T-helper 2 cell treated with Interferon-gamma antibody and Interleukin-4, amounts not matched to agents 5 μg/mL and 100 μg/mL, for 36 hours (primary cell): ENCODE measurements at places on chromosomes 7 and 10.

DNA sequence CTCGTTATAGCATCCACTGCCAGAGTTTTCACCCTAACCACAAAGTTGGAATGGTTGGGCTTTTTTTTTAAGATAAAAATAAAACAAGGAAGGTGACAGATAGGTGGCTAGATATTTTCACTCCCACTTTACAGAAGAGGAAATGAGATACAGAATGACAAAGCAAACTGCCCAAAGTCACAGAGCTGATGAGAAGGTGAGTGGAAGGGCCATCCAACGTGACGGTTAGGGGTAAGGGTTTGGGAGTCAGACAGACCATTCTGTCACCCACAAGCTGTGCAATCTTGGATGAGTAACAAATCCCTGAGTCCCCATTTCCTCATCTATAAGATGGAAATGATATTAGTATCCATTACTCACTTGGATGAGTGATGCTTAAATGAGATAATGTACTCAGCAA lies 106.9 kb upstream of the PDLIM1 start:
- DNase-seq, result no peak

DNA sequence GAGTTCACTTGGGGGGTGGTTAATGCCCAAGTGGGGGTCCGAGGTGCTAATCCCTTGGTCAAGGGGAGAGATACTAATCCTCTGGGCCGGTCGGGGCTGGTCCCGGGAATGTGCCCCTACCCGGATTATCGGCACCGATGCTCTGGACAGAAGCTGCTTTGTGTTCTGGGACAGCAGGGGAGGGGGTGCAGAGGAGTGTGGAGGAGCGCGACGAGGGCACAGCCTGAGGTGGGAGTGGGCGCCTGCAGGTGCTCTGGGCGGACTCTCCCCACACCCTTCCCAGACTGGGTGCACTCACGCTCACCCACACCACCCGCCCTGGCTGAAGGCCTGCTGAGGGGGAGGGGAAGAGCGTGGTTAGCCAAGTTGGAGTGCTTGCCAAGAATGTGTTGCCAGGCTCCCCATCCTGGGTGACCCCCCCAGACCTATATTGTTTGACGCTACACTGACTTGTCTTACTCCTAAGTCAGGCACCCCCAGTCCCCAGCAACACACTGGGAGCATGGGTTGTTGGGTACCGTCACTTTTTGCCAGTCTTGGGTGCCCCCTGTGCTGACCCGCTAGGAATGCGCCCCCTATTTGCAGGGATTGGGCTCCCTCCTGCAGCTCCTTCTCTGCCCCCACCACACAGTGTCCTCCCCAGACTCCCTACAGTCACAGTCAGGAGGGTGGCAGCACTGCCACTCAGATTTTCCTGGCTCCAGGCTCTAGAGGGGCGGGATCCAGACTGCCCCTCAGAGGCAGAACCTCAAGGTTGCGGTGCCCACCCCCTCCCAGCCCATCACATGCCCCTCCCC lies 1.2 kb downstream of the SLC4A2 start:
- no peak for DNase-seq

GRCh38 chr10:27745732-27746396 lies at the start of gene MKX:
TSS of gene MKX (minus strand) at chr10:27745819. CDS start at chr10:27743415, 2,404 bp downstream.
- no peak for DNase-seq

DNA sequence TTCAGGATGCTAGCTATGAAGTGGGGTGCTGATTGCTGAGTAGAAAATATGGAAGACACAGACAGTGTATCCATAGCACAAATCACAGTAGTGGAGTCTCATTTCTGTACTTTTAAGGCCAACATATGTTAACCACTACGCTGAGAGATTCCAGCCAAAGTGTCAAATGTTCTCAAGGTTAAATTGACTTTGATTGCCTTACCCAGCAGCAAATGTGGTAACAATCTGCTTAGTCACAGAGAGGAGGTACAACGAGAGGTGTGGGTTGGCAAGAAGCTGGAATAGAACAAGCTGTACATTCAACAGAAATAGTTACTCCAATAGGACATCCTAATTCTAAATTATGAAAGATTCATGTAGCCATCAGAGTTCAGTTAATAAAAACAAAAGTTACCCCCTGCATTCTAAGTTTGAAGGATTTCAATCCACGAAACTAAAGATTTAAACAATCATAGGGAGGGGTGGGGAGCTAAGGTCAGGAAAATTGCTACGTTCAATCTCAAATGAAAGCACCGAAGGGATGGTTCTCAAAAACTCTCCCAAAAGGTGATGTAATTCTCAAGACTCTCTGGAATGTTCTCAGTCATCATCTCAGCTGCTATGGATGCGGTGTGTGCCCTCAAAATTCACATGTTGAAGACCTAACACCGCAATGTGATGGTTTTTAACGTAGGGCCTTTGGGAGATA lies 137.0 kb downstream of the ETV1 start:
- no peak for DNase-seq

GRCh38 chr10:131866673-131867072 lies 34.1 kb upstream of the PPP2R2D start:
- DNase-seq, result no peak

DNA sequence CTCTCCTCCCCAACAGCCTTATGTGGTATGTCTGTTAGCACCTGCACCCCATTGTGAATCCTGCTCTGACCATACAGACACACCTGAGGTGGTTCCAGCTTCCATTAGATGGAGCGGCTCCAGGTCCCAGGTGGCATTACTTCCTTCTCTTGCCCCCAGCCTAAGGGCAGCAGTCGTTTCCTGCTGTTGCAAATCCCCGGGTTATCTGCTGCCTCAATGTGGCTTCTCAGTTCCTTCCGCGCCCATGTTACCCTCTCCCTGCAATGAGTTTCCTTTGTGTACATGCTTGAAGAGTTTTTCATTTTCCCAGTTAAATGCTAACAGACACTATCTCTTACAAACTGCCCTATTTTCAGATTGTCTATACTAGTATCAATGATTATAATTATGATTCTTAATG lies 62.8 kb upstream of the PRKCQ start:
- no peak for DNase-seq

DNA sequence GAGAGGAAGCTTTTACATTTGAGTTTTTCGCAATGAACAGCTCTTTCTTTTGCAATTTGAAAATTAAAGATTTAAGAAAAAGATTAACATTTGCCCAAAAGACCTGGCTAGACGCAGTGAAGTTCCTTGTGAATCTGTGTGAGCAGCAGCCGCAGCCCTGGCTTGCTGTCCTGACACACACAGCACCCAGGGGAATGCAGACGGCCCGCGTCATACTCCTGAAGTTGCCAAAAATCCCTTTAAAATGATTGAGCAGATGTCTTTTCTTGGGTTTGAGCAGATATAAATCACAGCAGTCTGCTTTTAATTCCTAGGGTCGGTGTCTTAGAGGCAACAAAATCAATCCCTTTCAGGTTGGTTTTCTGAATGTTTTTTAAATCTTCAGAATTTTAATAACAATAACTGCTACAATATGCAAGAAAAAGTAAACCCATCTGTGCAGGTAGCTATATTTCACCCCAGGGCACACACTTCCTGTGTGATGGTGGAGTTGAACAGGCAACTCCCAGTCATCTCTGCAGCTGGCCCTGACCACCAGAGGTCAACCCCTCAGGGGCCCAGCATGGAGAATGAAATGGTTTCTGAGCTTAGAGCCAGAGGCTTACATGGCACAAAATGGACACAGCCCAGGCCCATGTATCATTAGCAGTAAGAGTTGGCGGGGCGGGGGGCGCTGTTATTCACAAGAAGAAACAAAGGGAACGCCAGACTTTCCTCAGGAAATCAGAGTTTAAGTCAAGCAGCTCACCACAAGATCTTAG lies 32.2 kb upstream of the TRIL start:
- no peak for DNase-seq

- no peak for DNase-seq
Measured at GRCh38 chr10:6089334-6090219, 743 bp downstream of the RBM17 start.

GRCh38 chr10:79458483-79458882 lies 13.1 kb upstream of the ZCCHC24 start:
- DNase-seq, result no peak

- DNase-seq, result no peak
Measured at GRCh38 chr10:108597031-108597430, 1326.3 kb downstream of the XPNPEP1 start.

GRCh38 chr10:29835055-29835454 lies 200.3 kb upstream of the SVIL start:
- no peak for DNase-seq

DNA sequence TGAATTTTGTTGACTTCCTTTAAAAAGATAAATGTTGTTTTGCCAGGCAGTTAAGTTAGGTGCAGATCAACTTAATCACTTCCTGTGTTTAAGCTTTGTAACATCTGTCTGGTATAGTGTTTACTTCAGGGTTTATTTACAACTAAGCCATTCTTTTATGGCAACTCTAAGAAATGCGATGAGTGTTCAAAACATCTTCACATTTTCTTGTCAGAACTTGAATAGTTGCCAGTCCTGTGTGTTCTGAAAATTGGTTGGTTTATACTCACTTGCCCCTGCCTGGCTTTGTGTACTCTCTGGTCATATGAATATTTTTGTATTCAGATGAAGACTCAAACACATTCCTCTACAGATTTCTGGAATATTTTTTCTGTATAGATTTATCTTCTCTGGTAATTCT lies 327.2 kb downstream of the MDFIC start:
- DNase-seq, result no peak

DNA sequence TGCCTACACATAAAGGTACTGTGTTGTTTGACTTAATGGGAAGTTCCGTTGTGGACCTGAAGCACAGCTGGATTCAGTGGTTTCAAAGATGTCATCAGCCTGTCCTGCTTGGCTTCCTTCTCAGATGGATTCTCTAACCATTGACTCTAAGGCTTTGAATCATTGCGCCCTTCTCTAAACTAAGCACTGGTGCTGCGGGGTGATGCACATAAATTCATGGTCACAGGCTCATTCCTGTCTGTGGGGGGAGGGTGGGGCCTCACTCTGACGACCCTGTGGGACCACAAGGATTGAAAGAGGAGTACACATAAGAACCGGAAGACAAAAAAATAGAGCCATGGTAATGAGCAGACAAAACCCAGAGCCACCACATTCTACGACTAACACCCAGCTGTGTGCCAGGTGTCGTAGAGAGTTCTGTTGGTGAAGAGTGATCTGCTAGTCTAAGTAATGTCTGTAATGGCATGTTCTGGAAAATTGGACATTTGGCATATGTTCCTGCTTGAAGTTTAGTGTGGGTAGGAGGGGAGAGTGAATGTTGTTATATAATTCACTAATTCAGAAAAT lies 97.3 kb upstream of the YAE1 start:
- no peak for DNase-seq

DNA sequence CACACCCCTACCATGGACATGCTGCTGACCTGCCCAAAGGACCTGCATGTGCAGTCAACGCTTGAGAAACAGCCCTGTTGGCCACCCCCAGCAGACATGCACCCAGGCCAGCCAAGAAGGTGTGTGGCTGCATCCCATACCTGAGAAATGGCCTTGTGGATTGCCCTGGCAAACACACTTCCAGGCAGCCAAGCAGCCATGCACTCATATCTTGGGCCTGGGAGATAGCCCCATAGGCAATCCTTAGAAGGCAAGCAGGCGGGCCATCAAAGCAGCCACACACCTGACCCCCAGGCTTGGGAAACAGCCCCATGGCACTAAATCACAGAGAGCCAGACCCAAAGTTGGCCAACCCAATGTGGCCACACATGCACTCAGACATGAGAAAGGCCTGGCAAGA lies 4.9 kb upstream of the AKR1B1 start:
- DNase-seq, result no peak
